ENCODE measurements at places on chromosomes 7 and 10. TPM values are rescaled to one million over a fixed set of nuclear protein-coding genes. Genes with fewer than 3 reads are reported as not detected.

The ACTL6B gene
- total RNA-seq = not detected

The GIMAP7 gene
- not detected for total RNA-seq

The CFAP43 gene
- not detected for total RNA-seq

The GFRA1 gene
- total RNA-seq = 41.8 TPM

The SOSTDC1 gene
- total RNA-seq = not detected

The PTPN20 gene
- not detected for total RNA-seq

- H3K36me3 ChIP-seq = peaks cover 2% of the 10 kb centered on the region
- peaks cover 17% of the 10 kb centered on the region for H3K4me1 ChIP-seq
- peak overlapping the region; percentile 81 for H3K4me3 ChIP-seq
- DNase-seq = no peak
- peaks cover 17% of the 10 kb centered on the region for H3K27me3 ChIP-seq
- no peak overlapping the region for H3K27ac ChIP-seq
Observed at GRCh38 chr10:5666841-5667630, 641 bp upstream of the ASB13 start.

GRCh38 chr7:2555121-2556052 lies at the start of gene BRAT1:
Gene BRAT1 (minus strand): TSS chr7:2555524. CDS start chr7:2554431, 1,093 bp downstream.
- peak within 1 kb of the TSS; percentile 83 for H3K27ac ChIP-seq
- H3K4me3 ChIP-seq = peak within 1 kb of the TSS; percentile 81
- H3K27me3 ChIP-seq = no peaks in the 10 kb centered on the region
- peak; percentile 98 for DNase-seq

DNA sequence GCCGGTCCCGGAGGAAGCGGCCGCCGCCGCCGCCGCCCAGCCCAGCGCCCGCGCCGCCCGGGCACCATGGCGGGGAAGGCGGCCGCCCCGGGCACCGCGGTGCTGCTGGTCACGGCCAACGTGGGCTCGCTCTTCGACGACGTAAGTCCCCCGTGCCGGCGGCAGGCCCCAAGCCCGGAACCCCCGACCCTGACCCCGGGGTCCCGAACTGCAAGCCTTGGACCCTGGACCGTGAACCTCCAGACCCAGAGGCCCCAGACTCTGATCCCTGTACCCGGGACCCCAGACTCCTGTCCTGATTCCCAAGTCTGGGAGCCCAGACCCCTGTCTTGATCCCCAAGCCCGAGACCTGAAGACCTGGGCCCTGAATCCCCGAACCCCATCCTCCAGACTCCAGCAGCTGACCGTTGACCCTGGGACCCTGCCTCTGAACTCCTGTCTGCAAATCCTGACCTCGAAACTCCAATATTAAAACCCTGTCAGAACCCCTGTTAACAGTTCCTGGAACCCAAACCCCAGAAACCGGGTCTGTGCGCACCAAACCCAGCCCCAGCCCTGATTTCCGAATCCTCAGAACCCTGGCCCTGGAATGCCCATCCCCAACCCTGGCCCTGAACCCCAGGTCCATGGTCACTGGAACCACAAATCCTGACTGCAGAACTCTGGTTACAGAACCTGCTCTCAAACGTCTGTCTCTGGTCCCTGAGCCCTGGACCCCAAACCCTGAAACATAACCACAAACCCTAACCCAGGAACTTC lies 623 bp downstream of the INPP5A start:
- peak overlapping the region; percentile 83 for H3K4me3 ChIP-seq
- H3K4me1 ChIP-seq = peaks cover 71% of the 10 kb centered on the region
- H3K36me3 ChIP-seq = peaks cover 1% of the 10 kb centered on the region

- H3K36me3 ChIP-seq = peaks cover 2% of the 10 kb centered on the region
- H3K27ac ChIP-seq = peak overlapping the region; percentile 89
- peak overlapping the region; percentile 98 for H3K4me3 ChIP-seq
- peaks cover 34% of the 10 kb centered on the region for H3K4me1 ChIP-seq
Observed at GRCh38 chr10:119206603-119207365, 587 bp upstream of the GRK5 start.

- no peak for DNase-seq
- H3K4me1 ChIP-seq = no peaks in the 10 kb centered on the region
- H3K27ac ChIP-seq = no peak overlapping the region
- H3K27me3 ChIP-seq = peaks cover 5% of the 10 kb centered on the region
- no peaks in the 10 kb centered on the region for H3K36me3 ChIP-seq
Observed at GRCh38 chr10:9294132-9294663, 1239.7 kb downstream of the GATA3 start.

DNA sequence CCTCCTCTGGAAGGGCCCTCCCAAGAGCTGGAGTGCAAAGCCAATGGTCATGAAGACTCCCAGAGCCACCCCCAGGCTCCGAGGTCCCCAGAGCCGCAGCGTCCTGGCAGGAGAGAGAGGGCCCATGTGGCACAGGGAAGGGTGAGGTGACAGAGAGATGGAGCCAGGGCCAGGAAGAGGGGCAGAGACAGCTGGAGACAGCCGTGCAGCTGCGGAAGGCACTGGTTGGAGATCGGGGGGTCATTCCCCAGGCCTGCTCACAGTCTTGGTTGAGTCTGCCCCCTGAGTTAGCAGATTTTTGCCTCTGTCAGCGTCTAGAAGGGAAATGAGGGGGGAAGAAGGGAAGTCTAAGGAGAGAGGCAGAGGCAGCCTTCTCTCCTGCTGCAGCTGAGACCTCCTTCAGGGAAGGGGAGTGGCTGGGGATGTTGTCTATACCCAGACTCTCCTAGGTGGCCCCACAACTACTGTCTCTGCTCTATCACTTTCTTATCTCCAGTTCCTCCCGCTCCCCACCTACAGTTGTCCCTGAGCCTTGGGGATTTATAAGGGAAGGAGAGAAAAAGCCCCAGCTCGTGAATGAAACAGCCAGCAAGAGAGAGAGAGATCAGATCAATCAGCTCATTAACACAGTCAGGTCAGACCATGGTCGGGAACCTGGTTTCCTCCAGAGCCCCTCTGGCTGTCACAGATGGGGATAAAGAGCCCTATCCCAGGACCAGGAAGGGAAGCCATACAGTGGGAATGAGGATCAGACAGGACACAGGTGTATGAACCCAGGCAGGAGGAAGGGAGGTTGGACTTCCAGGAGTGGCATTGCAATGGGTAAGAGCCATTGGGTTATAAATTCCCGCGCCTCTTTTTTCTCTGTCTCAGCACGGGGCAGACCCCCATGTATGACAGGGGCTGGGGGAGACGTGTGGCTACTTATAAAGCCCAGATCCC lies 1.2 kb downstream of the GAL3ST4 start:
- no peak overlapping the region for H3K27ac ChIP-seq
- peak overlapping the region; percentile 74 for H3K4me3 ChIP-seq
- no peak for DNase-seq

DNA sequence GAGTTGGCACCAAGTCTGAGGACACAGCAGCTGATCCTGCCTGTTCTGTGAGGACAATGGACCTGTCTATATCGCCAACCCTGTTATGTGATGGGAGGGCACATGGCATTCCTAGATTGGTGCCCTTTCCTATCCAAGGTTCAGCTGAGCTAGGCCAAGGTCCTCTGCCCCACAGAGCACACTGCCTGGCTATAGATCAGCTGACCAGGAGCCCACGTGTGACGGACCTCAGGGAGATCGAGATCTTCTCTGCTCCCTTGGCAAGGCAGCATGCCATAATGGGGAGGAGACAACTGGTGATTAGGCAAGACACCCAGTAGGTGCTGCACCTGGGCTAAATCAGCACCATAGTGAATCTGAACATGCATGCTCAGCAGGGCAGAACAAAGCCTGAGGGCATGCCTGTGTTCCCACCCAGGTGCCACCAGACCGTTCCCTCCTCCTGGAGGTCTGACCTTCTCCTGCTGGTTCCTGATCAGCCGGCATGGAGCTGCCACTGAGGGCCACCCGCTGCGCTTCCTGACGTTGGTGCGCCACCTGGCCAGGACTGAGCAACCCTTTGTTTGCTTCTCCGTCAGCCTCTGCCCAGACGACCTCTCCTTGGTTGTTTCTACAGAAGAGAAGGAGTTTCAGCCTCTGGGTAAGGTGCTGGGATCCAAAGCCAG lies 93.7 kb downstream of the WDFY4 start:
- no peaks in the 10 kb centered on the region for H3K27me3 ChIP-seq
- no peaks in the 10 kb centered on the region for H3K4me1 ChIP-seq
- DNase-seq = peak; percentile 78
- H3K27ac ChIP-seq = no peak overlapping the region
- no peak overlapping the region for H3K4me3 ChIP-seq
- H3K36me3 ChIP-seq = no peaks in the 10 kb centered on the region

GRCh38 chr10:117135480-117136140 lies 2.5 kb downstream of the VAX1 start:
- peaks cover 6% of the 10 kb centered on the region for H3K36me3 ChIP-seq
- peak overlapping the region; percentile 86 for H3K27ac ChIP-seq
- peaks cover 46% of the 10 kb centered on the region for H3K4me1 ChIP-seq
- peak overlapping the region; percentile 74 for H3K4me3 ChIP-seq

GRCh38 chr10:124262234-124262865 lies 156.4 kb downstream of the OAT start:
- no peak overlapping the region for H3K27ac ChIP-seq
- H3K36me3 ChIP-seq = no peaks in the 10 kb centered on the region
- H3K4me3 ChIP-seq = no peak overlapping the region
- no peak for DNase-seq

DNA sequence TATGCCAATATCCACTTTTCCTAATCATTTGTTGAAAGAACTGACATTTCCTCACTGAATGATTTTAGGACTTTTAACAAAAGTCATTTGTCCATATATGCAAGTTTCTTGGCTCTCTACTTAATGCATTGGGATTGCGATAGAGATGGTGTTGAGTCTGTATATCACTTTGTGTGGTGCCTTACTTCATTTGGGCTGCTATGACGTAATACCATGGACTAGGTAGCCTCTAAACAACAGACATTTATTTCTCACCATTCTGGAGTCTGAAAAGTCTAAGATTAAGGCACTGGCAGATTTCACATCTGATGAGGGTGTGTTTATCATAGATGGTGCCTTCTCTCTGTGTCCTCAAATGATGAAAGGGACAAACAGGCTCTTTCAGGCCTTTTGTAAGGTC lies 342.6 kb downstream of the DPP6 start:
- H3K4me3 ChIP-seq = no peak overlapping the region
- no peak for DNase-seq
- H3K27ac ChIP-seq = no peak overlapping the region
- H3K27me3 ChIP-seq = no peaks in the 10 kb centered on the region
- H3K36me3 ChIP-seq = no peaks in the 10 kb centered on the region

DNA sequence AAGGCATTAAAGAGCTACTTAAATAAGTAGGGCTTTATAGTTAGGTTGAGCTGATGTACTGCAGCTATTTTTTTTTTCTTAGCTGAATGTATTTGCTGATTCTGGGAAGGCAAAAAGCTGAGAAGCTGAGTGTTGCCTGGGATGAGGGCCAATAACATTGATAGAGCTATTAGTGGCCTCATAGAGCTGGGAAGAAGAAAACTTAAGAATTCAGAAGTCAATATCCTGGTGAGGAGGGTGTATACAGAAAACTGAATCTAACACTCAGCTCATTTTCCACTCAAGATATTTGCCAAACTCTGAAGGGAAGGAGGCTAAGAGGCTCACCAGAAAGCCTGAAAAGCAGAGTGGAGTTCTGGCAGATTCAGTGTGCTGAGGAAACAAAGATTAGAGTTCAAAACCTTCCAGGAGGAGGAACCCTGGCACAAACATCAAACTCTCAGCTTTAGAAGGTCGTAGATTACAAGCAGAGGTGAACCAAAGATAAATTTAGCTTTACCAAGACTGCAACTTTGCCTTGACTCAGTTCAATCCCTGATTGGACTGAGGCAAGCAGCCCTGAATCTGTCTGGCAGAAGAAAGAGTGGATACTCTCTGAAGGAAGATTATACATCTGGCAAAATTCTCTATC lies 11.3 kb downstream of the PPP1R3C start:
- H3K4me1 ChIP-seq = peaks cover 17% of the 10 kb centered on the region
- H3K27ac ChIP-seq = no peak overlapping the region
- no peak for DNase-seq
- H3K36me3 ChIP-seq = peaks cover 23% of the 10 kb centered on the region

- peaks cover 43% of the 10 kb centered on the region for H3K36me3 ChIP-seq
- peaks cover 23% of the 10 kb centered on the region for H3K4me1 ChIP-seq
- no peak overlapping the region for H3K4me3 ChIP-seq
- H3K27me3 ChIP-seq = no peaks in the 10 kb centered on the region
- no peak overlapping the region for H3K27ac ChIP-seq
- DNase-seq = no peak
Observed at GRCh38 chr10:79295563-79295962, 51.7 kb upstream of the PPIF start.

Measured in osteocyte (in vitro differentiated cells).